ENCODE measurements at places on chromosomes 16 and 17.

GRCh38 chr16:2150418-2151187 lies 2.2 kb downstream of the RAB26 start:
- no peak for DNase-seq

DNA sequence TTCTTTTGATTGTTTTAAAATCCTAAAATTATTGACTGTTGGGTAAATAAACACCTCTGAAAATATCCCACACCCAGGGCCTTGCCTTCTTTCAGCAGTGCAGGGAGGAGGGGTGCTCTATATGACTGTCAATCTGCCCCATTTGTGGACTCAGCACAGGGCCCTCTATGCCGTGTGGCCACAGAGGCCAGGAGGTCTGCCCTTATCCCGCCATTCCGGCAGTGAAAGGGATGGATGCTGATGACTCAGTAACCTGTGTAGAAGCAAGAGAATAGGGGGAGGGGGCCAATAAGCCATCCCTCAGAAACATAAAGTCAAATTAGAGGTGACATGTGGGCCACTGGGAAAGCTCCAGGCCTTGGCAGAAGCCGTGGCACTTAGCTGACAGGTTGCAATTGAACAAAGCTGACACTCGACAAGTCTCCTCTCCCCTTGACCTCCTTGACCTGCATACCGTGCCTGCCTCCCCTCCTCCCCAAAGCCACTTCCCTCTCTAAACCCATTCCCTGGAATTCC lies 281.4 kb upstream of the DYNLRB2 start:
- DNase-seq, result no peak

DNA sequence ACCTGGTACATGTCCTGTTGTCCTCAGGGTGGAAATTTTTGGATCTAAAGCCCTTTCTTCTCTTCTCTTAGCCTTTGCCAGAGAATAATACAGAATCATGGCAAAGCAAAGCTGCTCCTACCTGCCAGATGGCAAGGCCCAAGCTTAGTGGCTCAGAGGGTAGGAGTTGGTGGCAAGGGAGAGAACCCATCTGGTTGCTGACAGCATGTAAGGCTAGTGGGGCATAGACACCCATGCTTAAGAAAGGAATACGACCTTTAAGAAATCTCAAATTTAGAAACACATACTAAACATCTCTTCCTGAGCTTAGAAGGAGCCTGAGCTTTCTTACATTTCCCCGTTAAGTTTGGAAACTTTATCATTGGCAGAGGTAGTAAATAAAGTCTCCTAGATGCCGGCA lies 395.0 kb upstream of the SOX9 start:
- no peak for DNase-seq

DNA sequence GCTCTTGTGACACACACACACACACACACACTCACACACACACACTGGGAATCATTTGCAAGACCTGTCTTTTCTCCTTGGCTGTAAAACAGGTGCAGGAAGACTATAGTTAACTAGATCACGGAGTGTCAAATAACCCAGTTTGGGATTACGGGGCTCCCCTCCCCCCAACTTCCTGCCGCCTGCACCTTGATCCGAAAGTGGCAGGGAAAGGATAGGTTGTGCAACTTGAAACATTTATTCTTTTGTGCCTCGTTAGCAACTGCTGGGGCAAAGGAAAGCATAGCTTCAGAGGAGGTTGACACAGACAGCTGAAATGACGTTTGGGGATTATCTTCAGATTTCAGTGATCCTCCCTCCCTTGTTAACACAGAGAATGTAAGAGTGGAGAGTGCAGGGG lies 149.5 kb downstream of the NTN1 start:
- no peak for DNase-seq

DNA sequence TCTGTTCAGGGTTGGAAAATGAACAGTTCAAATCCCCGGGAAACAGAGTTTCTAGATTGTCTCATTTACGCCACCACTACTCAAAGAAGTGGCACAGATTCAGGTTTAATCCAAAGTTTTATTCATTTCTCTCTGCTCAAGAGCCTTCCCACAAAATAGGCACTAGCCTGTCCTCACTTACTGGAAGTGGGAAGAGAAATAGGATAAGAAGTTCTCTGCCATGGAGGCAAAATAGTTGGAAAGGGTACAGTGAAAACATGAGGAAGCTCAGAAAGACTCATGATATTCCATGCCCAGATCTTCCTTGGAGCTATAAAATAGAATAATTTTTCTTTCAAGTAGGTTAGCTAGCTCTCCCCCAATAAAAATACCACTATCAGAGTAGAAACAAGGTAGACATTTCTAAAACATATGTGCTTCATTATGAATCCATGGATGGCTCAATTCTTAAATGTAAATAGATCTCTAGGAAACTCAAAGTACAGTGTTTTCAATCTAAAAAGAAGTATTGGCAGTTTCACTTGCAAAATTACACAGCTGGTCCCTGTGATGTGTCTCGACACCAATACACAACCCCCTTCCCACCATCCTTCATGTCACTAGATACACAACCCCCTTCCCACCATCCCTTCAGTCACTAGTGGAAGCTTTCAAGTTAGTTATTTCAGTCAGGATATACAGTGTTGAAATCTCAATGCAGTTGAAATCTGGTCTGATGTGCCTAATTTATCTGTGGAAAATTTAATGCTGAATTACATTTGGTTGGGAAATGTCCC lies 125.8 kb downstream of the TRIM37 start:
- no peak for DNase-seq

DNA sequence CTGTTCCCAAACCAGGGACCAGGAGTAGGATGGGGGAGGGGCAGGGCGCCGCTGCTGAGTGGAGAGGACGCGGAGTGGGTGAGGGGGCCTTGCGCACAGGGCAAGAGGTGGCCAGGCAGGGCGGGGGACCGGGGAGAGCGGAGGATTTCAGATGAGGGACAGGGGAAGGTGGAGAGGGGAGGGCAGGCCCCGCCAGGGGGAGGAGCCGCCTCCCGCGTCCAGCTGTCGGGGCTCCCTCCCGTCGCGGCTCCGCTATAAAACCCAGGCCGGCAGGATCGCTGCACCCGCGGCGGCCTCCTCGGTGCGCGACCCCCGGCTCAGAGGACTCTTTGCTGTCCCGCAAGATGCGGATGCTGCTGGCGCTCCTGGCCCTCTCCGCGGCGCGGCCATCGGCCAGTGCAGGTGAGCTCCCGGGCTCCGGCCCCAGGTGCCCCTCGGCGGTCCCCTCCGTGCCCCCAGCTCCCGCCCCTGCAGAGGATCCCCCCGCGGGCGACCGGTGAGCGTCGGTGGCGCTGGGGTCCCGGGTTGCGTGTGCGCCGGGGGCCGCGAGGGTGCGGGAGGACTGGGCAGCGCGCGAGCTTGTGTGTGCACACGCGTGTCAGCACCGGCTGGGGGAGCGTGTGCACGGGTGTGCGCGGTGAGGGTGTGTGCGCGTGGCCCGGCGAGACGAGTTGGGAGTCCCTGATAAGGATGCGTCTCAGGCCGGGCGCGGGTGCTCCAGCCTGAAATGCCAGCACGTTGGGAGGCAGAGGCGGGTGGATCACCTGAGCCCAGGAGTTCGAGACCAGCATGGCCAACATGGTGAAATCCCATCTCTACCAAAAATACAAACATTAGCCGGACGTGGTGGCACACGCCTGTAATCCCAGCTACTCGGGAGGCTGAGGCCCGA lies at the start of gene CA4:
Gene CA4, plus strand, starts transcription at position 283 of the 892 bp plus-strand sequence. Its CDS starts 62 bp downstream, at position 345.
- peak; percentile 42 for DNase-seq

DNA sequence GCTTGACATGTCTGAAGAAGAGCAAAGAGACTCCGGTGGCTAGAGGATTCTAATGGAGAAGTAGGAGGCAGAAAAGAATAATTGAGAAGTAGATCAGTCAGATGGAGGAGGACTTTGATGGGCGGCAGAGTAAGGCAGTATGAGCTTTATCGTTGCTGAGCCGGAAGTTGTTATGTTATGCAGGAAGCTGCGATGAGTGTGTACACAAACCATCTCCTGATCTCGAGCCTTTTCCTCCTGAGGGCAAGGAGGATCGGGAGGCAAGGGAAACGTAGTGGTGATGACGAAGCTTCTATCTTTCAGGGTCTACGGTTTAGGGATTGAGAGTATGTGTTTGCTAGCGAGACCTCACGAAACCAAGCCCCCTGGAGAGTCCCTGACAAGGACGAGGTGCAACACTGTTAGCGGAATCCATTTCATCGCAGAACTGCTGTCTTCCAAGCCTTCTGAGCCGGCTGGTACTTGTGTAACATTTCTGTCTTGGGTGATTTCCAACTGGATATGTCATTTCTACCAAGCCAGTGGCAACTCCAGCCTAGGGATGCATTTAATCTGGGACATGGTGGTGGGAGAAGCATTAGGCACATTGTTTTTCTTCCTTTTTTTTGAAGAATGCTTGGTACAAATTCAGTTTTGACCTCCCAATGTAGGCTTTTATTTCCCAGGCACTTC lies 45.5 kb downstream of the RBFOX1 start:
- DNase-seq, result no peak

- no peak for DNase-seq
Measured at GRCh38 chr17:47714773-47715396, 18.2 kb upstream of the TBX21 start.

DNA sequence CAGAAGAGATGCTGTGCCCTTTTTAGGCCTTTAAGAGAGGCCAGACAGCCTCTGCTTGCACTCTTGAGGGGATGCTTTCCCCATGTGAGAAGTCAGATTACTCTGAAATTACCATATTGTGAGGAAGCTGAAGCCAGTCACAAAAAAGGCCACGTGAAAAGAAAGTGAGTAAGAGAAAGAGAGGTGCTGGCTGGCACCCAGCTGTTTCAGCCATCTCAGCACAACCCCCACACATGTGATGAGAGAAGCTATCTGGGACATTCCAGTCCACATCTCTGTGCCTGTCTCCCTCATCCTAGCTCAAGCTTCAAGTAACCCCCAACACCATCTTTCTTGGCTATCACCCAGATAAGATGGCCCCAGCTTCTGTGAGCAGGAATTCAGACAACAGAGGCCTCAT lies 131.4 kb downstream of the HS3ST2 start:
- no peak for DNase-seq

DNA sequence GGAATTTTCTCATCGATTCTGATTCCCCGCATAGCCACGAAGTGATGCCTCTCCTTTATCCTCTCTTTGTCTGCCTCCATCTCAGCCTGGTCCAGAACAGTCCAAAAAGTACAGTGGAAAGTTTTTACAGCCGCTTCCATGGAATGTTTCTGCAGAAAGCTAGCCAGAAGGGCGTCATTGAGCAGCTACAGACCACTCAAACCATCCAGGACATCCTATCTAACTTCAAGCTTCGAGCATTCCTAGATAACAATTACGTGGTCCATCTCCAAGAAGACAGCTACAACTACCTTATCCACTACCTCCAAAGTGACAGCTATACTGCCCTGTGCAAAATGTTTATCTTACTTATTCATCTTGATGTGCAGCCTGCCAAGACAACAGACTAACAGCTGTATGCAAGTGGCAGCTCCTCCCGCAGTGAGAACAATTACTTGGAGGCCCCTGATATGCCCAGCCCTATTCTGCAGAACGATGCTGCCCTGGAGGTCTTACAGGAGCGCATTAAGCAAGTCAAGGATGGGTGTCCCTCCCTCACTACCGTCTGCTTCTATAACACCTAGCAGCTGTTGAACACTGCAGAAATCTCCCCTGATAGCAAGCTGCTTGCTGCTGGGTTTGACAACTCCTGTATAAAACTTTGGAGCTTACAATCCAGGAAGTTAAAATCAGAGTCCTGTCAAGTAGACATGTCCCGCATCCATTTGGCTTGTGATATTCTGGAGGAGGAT lies 38.9 kb downstream of the SLFN12L start:
- DNase-seq, result no peak

Data from right kidney (tissue), 9 donors.